C1 segment of cervical spinal cord (tissue), 14 donors: ENCODE measurements at places on chromosomes 2 and 18.

DNA sequence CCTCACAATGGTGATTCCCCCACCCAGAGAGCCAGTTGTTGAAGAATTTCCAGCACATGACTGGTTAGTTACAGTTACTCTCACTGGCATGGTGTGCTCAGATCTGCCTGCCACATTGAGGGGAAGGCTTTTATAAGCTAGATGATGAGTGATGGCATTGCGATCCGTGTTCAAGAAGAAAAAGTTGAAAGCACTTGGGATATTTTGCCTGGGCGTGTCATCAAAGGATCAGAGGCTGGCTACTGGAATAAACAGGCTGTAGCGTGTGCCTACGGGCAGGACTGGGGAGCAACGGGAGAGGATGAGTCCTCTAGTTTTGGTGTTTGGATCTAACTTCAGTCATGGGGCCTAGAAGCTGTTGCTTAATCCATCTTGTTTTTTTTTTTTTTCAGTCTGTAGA is 175.0 kb downstream of the SETBP1 start:
- no peak for DNase-seq

- no peak for DNase-seq
Observed at GRCh38 chr2:195343942-195344530, 313.0 kb upstream of the SLC39A10 start.

- no peak for DNase-seq
Observed at GRCh38 chr2:206792645-206793044, 27.2 kb downstream of the FASTKD2 start.

GRCh38 chr2:241417626-241418025 is 61.5 kb downstream of the FARP2 start:
- no peak for DNase-seq

GRCh38 chr2:183057333-183057985 is 19.2 kb upstream of the NCKAP1 start:
- no peak for DNase-seq

DNA sequence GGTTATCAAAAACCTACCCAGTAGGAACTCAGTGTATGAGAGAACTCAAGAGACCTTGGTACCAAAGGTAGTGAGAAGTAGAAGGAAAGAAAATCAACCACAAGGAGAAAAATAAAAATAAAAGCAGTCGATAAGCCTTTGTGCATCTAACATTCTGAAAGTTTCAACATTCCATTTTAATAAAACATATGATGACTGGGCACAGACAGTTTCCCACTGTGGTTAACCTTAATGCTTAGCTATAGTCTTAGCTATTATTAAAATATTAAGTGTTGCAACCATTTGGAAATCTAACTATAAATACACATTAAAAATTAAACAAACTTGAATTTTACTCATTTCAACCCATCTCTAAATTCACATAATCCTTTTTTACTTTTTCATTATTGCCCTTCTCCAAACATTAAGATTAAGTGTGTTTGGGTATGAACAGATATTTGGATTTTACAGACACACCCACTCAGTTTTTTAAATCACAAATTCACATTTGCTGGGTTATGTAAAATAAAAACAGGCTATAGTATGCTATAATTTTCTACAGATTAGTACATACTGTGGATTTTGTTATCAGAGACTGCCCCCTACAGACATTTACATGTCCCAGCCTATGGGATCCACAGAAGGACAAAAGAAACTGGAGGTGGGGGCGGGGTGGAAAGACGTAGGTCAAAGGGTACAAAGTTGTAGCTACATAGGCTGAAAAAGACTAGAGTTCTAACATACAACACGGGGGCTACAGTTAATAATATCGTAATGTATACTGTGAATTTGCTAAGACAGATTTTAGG is 32.8 kb downstream of the SRBD1 start:
- no peak for DNase-seq

DNA sequence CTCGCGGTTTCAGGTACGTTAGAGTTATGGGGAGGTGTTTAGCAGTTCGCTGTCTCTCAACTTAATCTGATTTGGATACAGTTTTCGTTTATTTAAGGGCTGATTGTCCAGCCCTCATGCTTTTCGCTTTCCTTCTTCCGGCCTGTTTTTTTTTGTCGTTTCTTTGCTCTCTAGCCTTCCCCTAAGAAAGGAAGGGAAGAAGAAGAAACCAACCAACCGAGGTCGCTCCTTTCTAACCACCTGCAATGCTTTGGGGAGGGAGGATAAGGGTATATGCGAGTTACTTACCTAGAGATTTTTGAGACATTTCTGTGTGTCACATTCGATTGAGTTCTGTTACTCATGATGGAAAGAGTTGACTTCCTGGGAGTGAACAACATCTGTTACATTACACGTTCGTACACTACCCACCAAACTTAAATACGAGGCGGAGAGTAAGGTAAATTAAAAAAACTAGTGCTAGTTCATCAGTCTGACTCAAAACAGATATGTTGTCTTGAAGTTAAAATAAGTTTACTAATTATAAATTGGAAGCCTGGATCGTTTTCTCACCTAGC is 918 bp downstream of the EIF5B start:
- DNase-seq: no peak

DNA sequence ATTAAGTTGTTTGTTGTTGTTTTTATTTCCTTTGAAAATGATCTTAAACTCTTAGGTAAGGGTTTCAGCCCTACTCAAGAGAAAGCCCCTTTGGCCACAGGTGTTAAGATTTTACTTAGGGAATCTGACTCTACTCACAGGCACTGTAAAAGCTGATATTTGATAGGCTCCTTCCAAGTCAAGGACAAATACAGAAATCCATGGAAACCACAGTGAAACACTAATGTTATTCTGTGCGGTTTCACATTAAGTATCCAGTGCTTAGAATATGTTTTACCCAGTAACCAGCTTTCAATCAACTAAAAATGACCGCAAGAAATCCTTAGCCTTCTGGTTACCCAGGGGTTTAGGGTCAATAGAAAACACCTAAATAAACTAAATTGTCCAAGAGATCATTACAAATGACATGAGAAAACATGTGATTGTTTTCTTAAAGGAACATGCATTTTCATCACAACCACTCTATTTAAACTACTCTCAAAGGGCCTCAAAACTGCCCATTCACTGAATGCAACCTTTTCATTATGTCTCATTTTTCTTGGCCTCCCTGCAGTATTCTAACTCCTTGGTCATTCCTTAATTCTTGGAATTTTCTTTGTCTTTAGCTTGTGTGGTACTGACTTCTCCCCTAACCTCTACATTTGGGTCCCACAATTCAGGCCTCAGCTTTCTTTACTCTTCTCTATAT is 56.0 kb downstream of the CDH2 start:
- DNase-seq: no peak

DNA sequence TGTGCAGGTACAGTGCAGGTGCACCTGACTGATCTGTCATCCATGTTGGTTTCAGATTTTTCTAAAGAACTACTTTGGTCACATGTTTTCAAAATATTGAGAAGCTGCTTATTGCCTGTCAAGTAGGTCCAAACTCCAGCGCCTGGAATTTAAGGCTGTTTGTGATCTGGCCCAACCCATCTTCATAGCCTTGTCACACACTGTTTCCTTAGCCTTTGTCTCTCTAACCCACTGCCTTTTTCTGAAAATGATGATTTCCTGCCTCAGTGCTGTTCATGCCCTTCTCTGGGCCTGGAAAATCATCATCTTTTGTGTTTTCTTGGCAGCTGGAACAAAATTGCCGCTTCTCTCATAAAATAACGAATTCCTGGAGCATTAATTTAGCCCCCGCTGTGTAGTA is 7.2 kb downstream of the LIMS1 start:
- no peak for DNase-seq

DNA sequence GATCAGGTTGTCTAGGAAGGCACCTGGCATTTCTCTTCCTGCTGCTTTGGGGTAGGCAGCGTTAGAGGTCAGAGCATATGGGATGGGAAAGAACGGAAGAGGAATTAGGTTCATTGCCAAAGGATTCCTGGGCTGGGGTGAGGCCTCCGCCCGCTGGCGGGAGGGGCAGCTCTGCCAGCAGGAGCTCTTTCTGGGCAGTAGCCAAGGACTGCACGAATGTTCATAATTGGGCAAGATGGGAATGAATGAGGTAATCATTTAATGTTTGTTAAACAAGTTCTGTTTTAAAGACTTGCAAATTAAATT is 253.9 kb downstream of the AGAP1 start:
- DNase-seq: no peak

- no peak for DNase-seq
Observed at GRCh38 chr2:127061375-127062273, 45.3 kb downstream of the BIN1 start.

- DNase-seq: no peak
Observed at GRCh38 chr18:79600596-79600995, 79.0 kb upstream of the CTDP1 start.

- DNase-seq: no peak
Observed at GRCh38 chr18:48835745-48836170, 115.0 kb downstream of the SMAD7 start.

DNA sequence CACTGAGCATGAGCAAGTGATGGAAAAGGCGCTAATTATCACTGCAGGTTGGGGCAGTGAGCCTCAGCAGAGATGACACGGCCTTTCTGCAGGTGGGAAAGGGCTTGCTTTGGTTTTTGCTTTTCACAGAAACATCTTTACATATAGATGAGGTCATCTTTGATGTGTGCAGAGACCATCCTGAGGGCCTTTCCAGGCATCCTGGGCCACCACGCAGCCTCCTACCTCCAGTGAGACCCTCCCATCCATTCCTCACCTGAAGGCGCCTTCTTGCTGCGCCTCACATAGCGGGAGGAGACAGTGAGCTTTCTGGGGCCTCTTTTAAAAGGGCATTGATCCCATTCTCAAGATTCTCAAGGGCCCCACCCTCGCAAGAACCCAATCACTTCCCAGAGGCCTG is 235.3 kb upstream of the RAB6C start:
- no peak for DNase-seq

DNA sequence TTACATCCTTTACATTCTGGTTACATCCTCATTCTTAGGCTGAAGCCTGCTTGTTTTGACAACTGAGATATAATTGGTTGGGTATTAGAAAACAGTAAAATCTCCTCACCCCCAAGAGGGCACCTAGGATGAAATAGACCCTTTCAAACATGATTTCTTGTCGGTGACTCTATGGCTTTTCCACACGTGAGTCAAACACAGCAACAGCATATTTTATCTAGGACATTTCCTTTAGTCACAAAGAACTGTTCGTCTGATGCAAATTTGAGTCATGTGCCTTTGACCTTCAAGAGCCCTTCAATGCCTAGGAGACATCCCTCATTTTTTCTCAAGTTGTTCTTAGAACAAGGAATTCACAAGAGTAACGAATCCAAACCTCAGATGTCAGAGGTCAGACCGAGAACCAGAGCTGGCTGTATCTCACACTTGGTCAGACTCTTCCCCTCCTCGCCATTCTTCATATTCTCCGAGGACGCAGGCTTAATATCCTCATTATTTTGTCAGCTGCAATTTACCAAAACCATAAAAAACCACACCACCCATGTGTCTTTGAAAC is 60.5 kb upstream of the ALKAL2 start:
- DNase-seq: no peak

GRCh38 chr18:75324686-75325257 is 102.7 kb downstream of the SMIM21 start:
- no peak for DNase-seq

DNA sequence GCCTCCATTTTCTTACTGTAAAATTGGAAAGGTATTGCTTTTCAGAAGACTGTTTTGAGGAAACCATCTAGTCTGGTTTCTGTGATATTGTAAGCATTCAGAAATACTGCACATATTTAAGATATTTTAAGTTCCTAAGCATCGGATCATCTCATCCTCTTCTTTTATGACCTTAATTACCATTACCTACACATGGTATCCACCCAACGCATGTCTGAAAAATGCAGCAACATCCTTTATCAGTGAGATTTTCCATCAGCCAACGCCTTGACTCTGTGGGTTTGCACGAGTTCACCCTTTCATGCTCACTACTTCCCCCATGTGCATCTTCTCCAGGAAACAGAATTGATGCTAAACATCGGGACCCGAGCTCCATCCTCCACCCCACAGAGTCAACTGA is 84.3 kb downstream of the COL4A4 start:
- no peak for DNase-seq

DNA sequence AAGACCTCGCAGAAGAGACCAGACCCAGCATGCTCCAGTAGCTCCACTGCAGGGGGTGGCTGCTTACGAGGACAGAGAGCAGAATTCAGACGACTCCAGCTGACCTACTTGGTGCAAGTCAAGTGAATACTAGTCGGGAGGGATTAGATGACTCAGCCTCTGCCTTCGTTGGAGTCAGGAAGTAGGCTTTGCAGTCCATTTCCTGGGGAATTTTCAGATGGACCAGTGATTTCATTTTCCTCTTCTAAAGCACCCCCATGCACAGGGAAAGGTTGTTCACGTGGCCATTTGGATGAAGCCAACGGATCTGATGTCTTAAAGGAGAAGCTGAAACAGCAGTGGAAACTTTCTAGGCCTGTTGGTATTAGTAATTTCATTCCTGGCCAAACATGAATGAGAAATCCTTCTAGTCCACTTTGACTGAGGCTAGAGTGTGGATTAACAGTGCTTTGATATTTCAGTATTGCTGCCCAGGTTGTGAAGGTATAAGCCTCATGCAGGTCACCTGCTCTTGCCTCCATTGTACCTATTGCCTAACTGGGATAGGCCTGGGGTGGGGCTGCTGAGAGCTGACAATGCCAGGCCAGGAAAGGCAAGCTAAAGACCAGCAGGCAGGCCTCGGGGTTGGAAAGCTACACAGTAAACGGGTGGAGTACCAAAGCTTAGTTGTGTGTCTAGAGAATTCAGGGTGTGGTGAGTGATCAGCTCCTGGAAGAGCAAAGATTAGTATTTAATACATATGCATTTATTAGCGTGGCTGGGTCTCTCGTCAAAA is 117.6 kb upstream of the FOSL2 start:
- DNase-seq: no peak

GRCh38 chr2:151297882-151298281 is 8.4 kb upstream of the NMI start:
- no peak for DNase-seq

DNA sequence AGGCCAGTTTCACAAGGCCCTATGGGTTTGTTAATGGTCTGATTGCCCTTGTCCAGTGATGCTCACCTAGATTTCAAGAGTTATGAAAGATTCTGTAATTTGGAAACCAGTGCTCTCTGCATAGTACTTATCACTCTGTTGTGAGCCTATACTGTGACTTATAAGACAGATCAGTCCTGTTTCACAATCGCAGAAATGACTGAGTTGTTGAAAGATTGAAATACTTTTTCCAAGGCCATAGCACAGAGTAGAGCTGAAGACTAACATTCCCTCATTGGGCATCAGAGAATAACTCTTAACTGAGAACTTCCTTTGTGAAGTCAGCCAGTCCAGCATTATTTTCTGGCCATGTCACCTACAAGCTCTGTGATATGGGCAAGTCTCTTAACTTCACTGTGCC is 44.0 kb downstream of the CCDC85A start:
- DNase-seq: no peak

DNA sequence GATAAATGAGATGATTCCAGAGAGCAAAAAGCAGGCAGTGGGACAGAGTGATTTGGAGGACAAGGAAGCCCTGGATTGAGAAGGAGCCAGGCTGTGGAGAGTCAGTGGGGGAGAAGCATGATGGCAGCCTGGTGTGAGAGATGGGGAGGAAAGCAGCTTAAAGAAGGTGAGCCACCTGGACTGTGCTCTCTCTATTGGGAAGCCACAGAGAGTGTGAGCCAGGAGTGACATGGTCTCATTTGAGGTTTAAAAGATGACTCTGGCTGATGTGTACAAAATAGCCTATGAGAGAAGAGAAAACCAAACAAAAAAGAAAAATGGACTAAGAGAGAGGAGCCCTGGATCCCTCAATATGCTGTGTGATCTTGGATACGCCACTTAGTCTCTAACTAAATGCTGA is 12.9 kb upstream of the EPAS1 start:
- DNase-seq: no peak

- no peak for DNase-seq
Observed at GRCh38 chr2:439077-439476, 151.2 kb upstream of the ALKAL2 start.
